Activated CD8-positive, alpha-beta T cell treated with anti-CD3 and anti-CD28 coated beads for 36 hours (primary cell): ENCODE measurements at places on chromosomes 4 and X. TPM values are rescaled to one million over a fixed set of nuclear protein-coding genes. Genes with fewer than 3 reads are reported as not detected.

Gene HSFX1
- 0.31 TPM for total RNA-seq

Gene SLC25A53
- total RNA-seq: 4.7 TPM

DNA sequence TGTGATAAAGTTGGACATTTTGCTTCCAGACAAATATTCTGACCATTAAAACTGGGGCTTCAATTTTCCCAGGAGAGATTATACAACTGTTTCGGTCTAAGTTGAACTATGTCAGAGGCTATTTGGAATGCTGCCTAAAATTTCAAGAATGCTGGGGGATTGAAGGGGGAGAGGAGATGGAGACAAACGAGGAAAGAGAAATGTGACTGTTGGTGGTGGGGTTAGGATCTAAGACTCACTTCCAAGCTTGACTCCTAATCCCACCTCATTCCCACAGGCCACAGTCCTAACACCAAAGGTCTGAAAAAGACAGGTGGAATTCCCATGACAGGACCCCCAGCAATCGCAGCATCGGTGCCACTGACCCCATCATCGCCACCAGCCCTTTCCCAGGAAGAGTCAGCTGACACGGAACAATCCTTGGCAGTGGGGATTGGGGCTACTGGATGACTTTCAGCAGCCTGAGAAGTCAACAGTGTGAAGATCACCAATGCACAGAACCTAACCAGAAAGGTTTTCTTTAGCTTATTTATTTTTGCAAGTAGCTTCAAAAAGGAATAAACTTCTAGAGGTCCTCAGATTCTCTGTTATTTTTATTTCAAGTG is 74.0 kb upstream of the PRSS48 start:
- DNase-seq: no peak
- H3K27ac ChIP-seq: no peak overlapping the region
- H3K4me1 ChIP-seq: no peaks in the 10 kb centered on the region
- no peaks in the 10 kb centered on the region for H3K36me3 ChIP-seq

GRCh38 chr4:8405516-8405875 is 35.0 kb downstream of the ACOX3 start:
- H3K36me3 ChIP-seq: peaks cover 15% of the 10 kb centered on the region
- H3K4me1 ChIP-seq: peaks cover 6% of the 10 kb centered on the region
- no peak overlapping the region for H3K27ac ChIP-seq

DNA sequence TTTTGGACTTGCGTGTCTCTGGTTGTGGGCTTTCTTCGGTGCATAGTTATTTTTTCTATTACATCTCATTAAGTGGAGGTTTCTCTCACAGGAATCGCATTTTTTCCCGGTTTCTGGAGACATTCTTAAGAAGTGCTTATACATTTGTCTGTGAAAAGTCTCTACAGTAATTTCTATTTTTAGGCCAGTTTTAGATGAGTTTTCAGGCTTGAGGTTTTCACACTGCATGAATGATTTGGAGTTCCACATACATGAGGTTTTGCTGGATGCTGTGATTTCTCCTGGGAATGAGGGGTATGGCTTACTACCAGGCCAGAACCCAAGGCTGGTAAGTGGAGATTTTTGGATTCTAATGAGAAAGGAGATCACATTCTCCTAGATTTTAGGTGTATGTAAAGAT is 422.6 kb upstream of the SLIT2 start:
- no peak for DNase-seq
- no peaks in the 10 kb centered on the region for H3K27me3 ChIP-seq
- no peaks in the 10 kb centered on the region for H3K4me1 ChIP-seq
- H3K4me3 ChIP-seq: no peak overlapping the region
- H3K36me3 ChIP-seq: no peaks in the 10 kb centered on the region
